NCI-H1417 treated with DMSO at 0.1 percent for 48 hours (cell line): ENCODE measurements at places on chromosomes 1 and 21.

GRCh38 chr1:209103092-209103491 is 480.4 kb upstream of the CAMK1G start:
- DNase-seq: no peak

DNA sequence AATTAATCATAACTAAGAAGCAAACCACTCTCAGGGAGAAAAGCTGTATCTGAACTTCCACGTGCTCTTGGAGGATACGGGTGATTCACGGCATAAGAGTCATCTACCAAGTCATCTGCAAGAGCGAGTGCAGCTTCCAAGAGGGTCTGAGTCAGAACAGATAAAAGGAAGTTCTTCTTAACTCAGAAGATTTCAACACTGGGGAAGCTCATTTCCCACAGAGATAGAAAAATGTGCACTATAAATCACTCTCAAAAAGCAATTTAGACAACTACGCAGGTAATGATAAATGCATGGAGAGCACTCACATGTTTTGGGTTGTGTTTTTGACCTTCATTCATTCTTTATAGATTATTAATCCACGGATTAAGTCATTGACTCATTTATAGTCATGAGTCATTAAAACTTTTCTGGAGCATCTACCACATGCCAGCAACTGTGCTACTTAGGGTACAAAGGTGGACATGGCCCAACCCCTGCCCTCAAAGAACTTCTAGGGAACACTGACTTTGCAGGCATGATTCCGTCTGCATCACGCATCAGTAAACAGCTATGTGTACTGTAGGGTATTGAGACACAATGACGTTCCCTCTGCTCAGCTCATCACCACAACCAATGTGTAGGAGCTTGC is 20.8 kb downstream of the KCNJ15 start:
- DNase-seq: no peak

- no peak for DNase-seq
Measured at GRCh38 chr21:16388911-16389560, 659.3 kb downstream of the USP25 start.

- DNase-seq: no peak
Measured at GRCh38 chr1:84390226-84390625, 8.1 kb upstream of the DNASE2B start.

DNA sequence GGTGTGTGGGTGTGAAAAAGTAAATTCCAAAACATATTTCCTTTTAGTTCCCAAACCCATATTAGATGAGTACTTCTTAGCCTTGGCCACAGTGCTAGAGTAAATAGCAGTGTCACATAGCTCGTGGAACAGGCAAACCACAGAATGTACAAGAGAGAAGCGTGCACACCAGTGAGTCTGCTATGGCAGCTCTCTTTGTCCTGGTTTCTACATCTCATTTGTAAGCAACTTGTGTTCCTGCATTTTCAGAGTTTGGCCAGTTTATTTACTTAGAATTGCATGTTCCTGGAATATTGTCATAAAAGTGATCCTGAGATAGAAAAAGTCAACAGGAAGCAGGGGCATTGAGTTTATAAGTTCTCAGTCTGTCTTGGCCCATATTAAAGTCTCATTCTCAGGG is 142.1 kb downstream of the DHRS3 start:
- no peak for DNase-seq

- DNase-seq: no peak
Measured at GRCh38 chr1:83545066-83545862, 453.7 kb downstream of the TTLL7 start.

DNA sequence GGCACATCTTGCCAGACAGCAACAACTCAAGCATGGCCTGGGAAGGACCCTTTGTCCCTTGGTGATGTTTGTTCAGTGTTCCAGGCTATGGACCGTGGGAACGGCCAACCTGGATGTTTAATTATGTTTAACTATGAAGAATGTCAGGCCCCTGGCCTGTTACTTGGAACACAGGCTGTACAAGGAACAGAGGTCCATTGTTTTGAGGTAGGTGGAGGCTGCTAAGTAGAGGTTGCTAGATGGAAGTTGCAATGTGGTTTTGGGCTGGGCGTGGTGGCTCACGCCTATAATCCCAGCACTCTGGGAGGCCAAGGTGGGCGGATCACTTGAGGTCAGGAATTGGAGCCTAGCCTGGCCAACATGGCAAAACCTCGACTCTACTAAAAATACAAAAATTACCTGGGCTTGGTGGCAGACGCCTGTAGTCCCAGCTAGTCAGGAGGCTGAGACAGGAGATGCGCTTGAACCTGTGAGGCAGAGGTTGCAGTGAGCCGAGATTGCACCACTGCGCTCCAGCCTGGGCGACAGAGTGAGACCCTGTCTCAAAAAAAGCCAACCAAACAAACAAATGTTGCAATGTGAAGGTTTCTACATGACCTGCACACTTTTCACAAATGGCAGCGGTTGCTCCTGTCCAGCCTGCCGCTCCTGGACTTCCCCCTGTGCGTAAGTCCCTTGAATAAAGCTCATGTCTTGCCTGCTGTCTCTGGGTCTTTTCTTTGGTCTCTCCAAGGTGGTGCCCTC is 2.5 kb upstream of the LEFTY1 start:
- DNase-seq: no peak

- no peak for DNase-seq
Measured at GRCh38 chr1:42730002-42730401, 10.0 kb downstream of the CLDN19 start.

- DNase-seq: no peak
Measured at GRCh38 chr1:153791648-153792253, 16.5 kb downstream of the SLC27A3 start.

- DNase-seq: no peak
Measured at GRCh38 chr21:26177187-26177586, 6.6 kb upstream of the APP start.

- no peak for DNase-seq
Measured at GRCh38 chr1:54220004-54220811, 20.2 kb downstream of the MRPL37 start.

DNA sequence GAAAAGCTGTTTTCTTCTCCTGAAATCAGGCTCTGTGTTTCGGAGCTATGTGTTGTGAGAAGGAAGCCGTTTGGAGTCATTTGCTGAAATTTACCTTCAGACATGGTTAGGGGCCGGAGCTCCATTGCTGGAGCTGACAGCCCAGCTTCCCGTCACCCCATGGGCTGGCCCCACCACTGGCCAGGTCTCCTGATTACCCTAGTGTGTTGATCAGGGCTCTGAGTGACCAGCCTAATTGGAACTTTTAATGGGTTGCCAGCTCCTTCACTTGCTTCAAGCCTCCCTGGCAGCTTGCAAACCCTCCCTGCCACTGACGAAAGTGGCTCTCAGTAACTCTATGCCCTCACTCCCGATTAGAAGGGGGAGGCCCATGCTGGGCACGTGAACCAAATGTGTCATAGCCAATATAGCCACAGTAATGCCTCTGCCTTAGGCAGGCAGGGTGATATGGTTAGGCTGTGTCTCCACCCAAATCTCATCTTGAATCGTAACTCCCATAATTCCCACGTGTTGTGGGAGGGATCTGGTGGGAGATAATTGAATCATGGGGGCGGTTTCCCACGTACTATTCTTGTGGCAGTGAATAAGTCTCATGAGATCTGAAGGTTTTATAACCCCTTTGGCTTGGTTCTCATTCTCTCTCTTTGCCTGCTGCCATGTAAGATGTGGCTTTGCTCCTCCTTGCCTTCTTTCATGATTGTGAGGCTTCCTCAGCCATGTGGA is 224.1 kb downstream of the TRABD2B start:
- DNase-seq: no peak

GRCh38 chr1:244224487-244225430 is 173.7 kb downstream of the ZBTB18 start:
- no peak for DNase-seq

DNA sequence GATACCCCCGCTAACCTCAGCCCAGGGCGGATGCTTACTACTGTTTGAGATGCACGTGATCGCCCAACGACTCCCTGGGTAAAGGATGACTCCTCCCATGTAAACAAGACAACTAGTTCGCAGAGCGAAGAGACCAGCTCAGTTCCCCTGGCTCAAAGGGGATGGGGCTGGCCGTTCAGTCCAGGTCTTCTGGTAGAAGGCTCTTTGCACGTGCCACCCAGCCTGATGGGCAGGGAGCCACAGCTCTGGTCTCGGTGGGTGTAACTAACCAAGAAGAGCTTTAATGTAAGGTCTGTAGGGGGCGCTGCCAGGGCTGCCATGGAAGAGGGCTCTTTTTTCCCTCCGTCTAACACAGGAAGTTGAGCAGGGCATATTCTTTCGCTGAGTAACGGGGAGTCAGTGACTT is 49.4 kb upstream of the PARP1 start:
- no peak for DNase-seq

DNA sequence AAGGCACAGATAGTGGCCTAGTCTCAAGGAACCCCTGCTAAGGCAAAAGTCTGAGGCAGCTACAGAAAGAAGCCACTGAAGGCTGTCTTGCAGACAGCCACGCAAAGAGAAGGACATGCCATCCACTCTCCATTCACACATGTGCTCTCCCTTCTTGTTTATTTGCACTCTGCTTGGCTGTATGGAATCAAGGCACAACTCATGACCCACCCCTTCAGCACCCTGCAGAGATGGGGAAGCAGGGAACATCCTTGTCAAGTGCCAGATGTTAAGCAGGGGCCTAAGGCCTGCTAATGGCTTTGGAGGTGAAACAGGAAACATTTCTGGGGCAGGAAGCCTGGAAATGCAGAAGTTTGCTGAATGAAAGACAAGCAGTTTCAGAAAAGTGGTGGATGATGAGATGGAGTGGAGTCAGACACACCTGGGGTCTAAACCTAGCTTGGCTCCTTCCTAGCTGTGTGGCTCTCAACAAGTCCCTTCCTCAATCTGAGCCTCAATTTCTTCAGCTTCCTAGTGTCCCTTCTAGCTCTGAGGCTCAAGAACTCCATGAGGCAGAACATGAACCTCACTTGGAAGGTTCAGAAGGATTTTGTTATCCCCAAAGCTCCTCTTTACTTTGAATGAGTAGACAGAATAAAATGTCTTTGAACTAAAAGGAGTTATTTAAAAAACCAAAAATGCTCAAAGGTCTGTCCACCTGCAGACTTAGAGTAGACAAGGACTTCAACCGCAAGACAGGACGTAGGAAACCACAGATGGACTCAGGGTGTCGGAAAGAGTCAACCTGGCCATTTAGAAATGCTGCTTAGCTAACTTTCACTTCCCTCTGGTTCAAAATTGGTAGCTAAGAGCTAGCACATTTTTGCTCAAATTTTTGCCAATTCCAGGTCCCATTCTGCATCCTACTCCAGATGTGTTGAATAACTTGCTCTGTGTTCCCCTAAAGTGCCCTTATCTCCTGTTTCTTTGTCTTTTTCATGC is 283.1 kb downstream of the PLPP3 start:
- DNase-seq: no peak

DNA sequence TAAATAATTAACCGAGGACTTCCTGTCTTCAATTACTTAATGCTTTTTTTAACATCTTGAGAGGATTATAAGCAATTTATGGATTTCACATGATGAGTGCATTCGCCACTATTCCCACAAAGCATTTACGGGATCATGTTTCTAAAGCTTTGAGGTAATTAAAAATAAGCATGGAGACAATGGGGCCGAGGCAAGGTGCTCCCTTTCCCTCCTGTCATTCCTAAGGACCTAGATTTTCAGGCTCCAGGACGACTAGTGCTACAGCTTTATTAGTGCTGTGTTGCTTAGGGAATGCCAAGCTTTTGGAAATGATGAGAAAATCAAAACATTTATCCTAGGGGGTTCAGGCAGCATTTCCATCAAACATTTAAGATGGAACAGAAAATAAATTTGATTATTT is 209.2 kb downstream of the KCTD3 start:
- DNase-seq: no peak

DNA sequence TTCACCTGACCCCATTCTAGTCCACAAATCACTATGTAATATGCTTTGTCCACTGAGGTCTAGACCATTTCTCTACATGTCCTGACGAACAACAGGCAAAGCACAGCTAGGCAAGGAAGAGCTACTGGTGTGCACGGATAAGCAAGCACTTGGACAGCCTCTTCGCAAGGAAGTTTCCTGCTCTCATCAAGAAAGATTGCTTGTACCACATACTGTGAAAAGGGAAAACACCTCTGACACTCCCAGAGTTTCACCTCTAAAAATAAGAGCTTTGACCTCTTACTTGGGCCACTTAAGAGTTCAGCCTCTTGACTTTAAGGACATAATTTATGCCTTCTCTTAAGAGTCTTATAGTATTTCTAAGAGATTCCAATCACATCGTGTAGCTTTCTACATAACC is 36.0 kb upstream of the LPAR3 start:
- DNase-seq: no peak

DNA sequence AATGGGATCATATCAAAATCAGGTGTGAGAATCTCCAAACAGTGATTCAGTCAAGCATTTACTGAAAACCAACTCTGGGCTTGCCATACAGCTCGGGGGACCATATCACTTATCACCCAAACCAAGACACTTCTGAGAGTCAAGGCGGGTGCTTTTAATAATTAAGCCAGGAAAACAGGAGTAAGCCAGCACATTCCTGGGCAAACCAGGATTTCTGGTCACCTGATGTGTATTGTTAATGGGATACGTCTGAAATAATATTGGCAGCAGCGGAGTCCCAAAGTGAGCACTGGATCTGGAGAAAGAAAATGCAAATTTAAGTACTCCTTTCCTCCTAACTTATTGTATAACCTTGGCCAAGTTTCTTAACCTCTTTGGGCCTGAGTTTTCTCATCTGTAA is 17.6 kb downstream of the OSCP1 start:
- no peak for DNase-seq

GRCh38 chr1:20112279-20113000 is 6.9 kb downstream of the PLA2G2D start:
- DNase-seq: no peak

GRCh38 chr1:232518349-232518748 is 111.6 kb downstream of the SIPA1L2 start:
- DNase-seq: no peak

- no peak for DNase-seq
Measured at GRCh38 chr1:116951200-116951935, 41.7 kb downstream of the PTGFRN start.

DNA sequence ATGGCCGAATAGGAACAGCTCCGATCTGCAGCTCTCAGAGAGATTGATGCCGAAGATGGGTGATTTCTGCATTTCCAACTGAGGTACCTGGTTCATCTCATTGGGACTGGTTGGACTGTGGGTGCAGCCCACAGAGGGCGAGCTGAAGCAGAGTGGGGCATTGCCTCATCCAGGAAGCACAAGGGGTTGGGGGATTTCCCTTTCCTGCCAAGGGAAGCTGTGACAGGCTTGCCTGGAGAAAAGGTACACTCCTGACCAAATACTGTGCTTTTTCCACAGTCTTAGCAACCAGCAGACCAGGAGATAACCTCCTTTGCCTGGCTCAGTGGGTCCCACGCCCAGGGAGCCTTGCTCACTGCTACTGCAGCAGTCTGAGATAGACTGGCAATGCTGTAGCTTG is 66.9 kb downstream of the HSD3B1 start:
- DNase-seq: no peak

DNA sequence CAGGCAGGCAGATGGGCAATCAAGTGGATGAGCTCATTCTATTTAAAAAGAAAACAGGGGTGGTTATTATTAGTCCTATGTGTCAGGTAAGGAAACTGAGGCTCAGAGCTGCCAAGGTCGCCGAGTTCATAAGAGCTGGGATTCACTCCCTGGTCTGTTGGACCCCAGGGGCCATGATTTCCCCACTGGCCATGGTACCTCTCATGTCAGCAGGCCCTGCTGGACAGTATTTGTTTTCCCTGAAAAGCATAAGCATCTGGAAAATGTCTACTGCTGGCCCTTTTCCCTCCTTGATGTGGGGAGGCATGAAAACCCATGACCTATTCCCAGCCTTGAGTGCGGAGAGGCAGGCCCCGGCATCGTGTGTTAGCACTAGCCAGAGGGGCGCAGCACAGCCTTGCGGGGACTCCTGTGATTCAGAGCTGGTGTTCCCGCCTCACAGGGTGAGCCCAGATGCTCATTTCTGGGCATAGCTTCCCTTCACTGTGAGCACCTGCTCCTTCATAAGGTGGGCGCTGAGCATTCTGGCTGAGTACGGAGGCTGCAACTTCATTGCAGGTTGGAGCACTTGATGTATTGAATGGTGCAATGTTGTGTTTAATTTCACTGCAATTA is 617.5 kb downstream of the PTPRU start:
- no peak for DNase-seq
